ENCODE measurements at places on chromosomes 3 and 15.

- DNase-seq, result no peak
Observed at GRCh38 chr15:58110999-58111717, 27.0 kb upstream of the AQP9 start.

DNA sequence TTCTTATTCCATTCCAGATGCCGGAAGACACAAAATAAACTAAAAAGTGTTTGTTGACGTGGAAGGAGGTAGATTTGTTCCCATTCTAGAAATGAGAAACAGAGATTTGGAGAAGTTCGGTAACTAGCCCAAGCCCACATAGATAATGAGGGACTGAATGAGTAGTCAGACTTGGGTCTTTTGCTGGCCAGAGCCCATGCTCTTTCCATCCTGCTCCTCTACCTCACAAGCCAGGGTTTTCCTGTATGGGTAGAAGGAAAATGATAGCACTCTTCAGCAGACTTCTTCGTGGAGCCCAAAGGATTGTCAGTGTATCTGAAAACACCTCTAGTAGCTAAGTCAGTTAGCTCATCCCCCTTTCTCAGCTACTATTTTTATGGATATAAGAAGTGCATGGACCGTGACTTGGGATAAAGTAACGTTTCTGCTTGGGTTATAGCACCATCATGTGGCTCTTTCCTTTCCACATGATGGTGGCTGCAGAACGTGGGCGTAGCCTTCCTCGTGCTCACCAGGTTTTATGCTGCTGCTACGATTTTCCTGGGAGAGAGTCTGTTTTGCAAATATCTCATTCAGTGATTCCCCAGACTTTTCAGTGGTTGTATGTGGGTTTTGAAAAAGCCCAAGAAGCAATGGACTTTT, 84.6 kb downstream of the DGKG start:
- peak; percentile 62 for DNase-seq

- peak; percentile 49 for DNase-seq
Observed at GRCh38 chr15:46442184-46442583, 807.4 kb downstream of the SQOR start.

DNA sequence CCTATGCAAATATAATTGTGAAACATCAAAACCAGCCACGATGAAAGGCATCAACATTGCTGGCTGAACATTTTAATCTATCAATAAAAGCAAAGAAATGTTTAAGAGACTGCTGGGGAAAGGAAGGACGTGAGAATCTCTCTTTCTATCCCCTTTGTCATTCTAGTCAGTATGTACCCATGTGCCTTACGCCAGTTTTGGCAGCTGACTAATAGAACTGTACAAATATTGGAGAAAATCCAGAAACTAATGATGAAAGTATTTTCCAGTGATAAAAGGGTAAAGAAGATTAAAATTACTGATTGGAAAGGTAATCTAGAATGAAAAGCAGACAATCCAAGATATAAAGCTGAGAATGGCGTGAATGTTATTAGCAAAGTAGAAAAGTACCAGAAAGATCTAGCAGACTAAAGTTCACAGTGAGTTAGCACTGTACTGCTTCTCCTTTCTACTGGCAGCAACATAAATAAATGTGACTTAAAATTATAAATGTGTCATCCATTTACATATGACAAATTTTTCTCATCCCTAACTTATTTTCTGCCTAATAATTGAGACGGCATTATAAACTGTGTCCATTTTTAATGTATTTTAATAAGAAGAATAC, 401.9 kb upstream of the CNTN4 start:
- no peak for DNase-seq

- no peak for DNase-seq
Observed at GRCh38 chr3:53834429-53835095, 11.7 kb downstream of the CHDH start.

DNA sequence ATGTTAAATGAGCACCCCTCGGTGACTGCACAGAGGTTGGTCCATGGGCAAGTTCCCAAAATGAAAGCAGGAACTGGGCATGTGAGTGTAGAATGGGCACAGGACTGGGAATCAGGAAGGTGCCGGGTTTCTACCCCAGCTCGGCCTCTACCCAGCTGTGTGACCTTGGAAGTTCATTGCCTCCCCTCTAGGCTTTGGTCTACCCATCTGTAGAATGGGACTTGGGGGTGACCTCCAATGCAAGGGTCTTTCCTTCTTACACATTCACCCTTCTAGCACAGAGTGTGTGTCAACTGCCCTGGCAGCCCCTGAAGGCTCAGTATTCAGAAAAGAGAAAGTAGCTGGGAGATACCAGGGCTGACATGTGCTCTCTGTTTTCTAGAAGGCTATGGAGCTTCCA, 72.3 kb upstream of the PIAS1 start:
- no peak for DNase-seq

- DNase-seq, result no peak
Observed at GRCh38 chr15:96392380-96393208, 62.1 kb downstream of the NR2F2 start.

DNA sequence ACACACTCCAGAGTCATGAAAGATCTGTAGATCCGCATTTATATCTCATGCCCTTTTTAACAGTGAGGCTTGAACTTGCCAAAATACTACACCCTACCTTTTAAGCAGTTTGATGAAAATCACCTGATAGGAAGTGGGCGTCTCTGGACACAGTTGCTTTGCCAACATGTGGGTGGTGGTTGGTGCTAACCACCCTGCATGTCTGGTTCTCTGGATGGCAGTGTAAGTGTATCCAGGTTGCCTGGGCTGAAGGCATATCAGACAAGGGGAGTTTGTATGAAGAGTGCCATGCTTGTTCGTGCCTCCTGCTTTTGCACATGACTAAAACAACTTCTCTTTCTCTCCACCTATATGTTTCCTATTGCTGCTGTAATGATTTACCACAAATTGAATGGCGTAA, 159.6 kb downstream of the GHSR start:
- DNase-seq, result no peak

- no peak for DNase-seq
Observed at GRCh38 chr3:144549166-144549565, 577.5 kb downstream of the DIPK2A start.

All from AG08395 (cell line).